Activated CD4-positive, alpha-beta T cell treated with anti-CD3 and anti-CD28 coated beads, Interleukin-2, amount 10 ng/mL, durations not matched to agents 24 days and 14 days (primary cell): ENCODE measurements at places on chromosomes 5 and 9.
A peak's percentile ranks its signal among the peaks of the same experiment; 100 is the strongest.

GRCh38 chr9:20663133-20663532 is 20.9 kb upstream of the FOCAD start:
- no peak for DNase-seq

DNA sequence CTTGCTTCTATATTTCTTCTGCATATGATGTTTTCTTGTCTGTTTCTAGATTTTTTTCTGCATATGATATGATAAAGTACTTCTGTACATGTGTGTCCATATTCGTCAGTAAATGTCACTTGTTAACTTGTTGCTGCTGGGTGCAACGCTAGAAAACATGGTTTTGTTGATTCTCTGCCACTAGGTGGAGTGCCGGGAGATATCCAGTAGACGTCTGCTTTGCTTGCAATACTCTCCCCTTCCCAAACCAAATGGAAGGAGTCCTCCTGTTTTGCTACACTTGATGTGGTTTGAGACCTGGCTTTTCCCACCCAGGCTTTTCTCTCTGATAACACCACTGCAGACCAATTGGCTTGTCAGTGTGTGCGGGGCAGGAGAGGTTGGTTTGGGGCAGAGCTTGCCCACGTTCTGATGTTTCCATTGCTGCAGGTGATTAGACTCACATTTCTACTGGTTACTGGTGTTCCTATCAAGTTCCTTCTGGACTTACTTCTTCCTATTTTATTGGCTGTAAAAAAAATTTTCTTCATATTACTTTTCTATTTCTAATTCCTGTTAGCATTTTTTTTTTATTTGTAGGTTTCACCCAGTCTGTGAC is 900.0 kb upstream of the CDH10 start:
- no peak for DNase-seq

DNA sequence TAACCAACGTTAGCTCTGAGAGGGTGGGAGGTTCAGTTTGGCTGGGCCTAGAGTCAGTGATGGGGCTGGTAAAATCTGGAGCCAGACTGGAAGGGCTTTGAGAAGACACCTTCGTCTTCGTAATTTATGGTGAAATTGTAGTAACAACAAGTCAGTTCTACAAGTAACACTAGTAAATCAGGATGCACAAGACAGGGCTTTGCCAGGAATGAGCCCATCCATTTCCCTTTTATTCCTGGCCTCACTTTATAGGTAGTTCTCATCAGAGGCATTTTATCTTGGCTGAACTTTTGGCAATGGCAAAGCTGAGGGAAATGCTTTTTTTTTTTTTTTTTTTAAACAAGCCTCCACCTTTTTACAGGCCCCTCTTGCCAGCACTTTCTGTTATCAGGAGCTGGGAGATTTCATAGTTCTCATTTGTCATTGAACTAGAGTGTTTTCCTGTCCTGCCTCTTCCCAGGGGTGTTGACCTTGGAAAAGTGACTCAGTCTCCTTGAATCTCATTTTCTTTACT is 110.5 kb upstream of the KLF4 start:
- DNase-seq = no peak

DNA sequence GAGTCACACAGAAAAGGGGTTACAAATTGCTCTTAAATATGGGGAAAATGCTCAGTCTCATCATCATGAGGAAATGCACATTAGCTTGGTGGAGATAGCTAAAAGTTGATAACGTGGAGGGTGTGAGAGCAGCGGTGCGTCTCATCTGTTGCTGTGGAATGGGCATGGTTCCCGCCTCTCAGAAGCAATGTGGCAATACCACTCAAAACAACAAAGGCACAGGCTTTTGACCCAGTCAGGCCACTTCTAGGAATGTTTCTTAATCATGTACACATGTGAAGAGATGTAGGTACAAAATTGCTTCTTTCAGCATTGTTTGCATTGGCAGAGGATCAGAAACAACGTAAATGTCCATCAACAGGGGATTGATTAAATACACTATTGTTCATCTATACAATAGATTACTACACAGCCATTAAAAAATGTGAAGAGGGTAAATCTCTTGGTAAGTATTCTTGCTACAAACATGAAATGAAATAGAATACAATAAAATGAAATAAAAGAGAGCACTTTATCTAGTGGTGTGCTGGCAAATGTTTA is 212.6 kb upstream of the MSX2 start:
- DNase-seq = no peak

GRCh38 chr9:88922091-88922490 is 69.2 kb upstream of the S1PR3 start:
- peak; percentile 78 for DNase-seq
